ENCODE measurements at places on chromosomes 3 and 15.
A peak's percentile ranks its signal among the peaks of the same experiment; 100 is the strongest.

DNA sequence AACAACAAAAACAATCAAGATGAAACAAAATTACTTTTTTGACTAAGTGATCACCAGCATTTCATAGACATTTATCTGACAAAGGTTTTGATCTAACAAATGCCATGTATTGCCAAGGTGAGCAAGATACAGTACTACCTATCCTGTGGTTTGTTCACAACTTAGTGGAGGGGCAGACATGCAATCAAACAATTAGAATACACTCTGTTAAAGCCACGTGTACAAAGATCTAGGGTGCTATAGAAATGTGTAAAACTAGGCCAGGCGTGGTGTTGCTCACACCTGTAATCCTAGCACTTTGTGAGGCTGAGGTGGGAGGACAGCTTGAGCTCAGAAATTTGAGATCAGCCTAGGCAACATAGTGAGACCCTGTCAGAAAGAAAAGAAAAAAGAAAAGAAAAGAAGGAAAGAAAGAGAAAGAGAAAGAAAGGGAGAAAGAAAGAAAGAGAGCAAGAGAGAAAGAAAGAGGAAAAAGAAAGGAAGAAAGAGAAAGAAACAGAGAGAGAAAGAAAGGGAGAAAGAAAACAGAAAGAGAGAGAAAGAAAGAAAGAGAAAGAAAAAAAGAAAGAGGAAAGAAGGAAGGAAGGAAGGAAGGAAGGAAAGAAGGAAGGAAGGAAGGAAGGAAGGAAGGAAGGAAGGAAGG, 1.4 kb upstream of the TRIM69 start:
- no peak for DNase-seq

GRCh38 chr15:33296856-33297255, 13.9 kb upstream of the RYR3 start:
- DNase-seq: no peak

- DNase-seq: peak; percentile 40
Observed at GRCh38 chr3:99503350-99503749, 135.0 kb upstream of the COL8A1 start.

DNA sequence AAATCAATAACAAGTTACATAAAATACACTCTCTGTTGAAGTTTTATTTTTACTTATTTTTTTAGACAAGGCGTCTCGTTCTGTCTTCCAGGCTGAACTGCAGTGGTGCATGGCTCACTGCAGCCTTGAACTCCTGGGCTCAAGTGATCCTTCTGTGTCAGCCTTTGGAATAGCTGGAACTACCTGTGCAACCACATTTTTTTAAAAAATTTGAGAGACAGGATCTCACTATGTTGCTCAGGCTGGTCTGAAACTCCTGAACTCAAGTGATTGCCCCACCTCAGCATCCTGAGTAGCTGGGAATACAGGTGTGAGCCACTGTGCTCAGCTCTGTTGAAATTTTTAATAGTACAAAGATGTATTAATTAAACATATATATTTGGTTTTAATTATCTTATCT, 614.3 kb upstream of the ARRDC4 start:
- DNase-seq: no peak

- DNase-seq: no peak
Observed at GRCh38 chr15:31273258-31273941, 53.2 kb upstream of the KLF13 start.

GRCh38 chr3:9402410-9403228, 5.2 kb downstream of the SETD5 start:
- DNase-seq: peak; percentile 32

DNA sequence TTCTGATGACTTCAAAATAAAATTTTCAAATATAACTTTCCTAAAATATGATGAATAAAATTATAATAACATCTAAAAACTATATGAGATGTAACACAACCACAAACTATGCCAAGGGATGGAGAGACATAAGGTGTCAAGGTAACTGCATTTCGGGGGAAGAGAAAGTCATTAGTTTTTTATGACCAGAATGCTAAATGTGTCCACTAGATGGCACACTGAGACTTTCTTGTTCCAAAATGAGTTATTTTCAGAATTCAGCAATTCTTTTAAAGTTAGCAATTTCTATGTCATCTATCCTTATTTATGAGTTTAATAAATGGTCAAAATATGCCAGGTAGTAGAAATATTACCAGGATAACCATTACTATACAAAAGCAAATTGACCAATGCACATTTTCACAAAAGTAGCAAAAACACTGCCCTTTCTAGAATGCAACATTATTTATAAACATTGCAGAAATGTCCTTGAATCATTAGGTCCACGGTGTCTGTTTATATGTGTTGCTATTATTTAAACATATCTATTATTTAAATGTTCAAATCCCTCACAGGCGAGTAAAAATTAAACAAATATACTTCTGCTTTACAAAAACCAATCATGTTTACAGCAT, 374.2 kb downstream of the PLCL2 start:
- DNase-seq: peak; percentile 33

- DNase-seq: no peak
Observed at GRCh38 chr3:72393455-72393854, 454.8 kb downstream of the SHQ1 start.

- no peak for DNase-seq
Observed at GRCh38 chr15:99283717-99284116, 32.4 kb downstream of the LRRC28 start.

- no peak for DNase-seq
Observed at GRCh38 chr3:99972380-99973104, 141.8 kb downstream of the FILIP1L start.

GRCh38 chr3:106114220-106114619, 245.4 kb upstream of the CBLB start:
- DNase-seq: peak; percentile 58

DNA sequence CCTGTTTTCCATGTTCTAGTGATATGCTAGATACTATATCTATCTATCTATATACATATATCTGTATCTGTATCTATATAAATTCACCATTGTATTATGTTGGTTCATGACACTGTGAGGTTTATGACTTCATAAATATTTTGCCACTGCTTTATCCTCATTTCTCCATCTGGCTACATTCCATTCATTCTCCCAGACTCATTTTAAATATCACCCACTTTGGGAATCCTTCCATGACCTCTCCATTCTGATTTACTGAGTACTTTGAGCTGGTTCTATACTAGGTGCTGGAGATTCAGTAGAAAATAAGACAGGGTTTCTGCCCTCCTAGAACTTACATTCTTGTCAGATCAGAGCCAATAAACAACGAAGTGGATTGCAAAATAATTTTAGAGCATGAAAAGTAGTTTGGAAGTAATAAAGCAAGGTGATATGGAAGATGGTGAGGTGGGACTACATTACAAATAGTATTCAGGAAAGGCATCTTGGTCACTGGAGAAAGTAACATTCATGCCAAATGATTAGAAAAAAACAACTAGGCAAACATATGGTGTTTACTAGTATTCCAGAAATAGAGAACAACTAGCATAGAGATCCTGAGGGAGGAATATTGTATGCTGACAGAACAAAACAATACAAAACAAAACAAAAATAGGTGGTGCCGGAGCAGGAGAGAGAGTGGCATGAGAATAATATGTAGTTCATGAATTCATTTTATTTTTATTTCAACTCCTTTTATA, 11.6 kb upstream of the PLSCR4 start:
- DNase-seq: peak; percentile 68

- DNase-seq: no peak
Observed at GRCh38 chr3:180523040-180523439, 78.9 kb upstream of the TTC14 start.

- DNase-seq: peak; percentile 29
Observed at GRCh38 chr3:148223266-148223665, 474.4 kb upstream of the AGTR1 start.

DNA sequence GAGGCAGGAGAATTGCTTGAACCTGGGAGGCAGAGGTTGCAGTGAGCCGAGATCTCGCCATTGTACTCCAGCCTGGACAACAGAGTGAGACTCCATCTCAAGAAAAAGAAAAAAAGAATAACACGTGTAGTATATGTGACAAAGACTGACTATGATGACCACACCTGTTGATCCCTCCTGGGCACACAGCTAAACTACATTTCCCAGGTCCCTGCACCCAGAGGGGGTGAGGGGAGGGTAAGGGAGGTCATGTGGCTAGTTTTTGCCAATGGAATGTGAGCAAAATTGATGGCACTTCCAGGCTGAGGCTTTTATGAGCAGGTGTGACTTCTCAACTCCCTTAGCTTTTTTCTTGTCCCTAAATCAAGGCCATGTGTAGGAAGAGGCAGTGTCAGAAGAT, 58.2 kb downstream of the KLHL6 start:
- DNase-seq: no peak

- peak; percentile 65 for DNase-seq
Observed at GRCh38 chr3:40317061-40317855, 7.8 kb downstream of the EIF1B start.

DNA sequence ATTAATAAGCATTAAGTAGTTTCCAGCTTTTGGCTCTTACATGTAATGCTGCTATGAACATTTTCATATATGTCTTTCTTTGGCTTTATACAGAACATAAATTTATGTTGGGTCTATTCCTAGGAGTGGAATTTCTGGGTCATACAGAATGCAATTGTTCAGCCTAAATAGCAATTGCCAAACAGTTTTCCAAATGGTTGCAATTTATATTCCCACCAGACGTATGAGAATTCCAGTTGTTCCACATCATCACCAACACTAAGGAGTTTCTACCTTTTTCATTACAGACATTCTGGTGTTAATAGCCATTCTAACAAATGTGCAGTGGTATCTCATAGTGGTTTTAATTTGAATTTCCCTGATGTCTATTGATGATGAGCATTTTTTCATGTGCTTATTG, 160.1 kb upstream of the TMC3 start:
- peak; percentile 53 for DNase-seq

DNA sequence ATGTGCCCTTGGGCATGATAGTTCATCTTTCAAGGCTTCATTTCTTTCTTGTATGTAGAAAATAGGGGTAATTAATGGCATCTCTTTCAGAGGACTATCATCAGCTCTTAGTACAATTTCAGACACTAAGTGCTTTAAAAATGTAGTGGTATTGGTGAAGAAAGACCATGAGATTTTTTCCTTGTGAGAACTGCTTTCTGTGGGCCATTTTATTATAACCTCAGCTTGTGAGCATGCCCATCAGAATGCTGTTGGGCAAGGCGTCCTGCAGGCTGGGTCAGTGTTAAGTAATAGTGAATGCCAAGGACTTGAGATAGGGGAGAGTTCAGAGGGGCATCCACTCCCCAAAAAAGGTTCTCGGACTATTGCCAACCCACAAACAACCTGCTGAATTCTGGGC, 187.9 kb downstream of the GHSR start:
- DNase-seq: peak; percentile 52

DNA sequence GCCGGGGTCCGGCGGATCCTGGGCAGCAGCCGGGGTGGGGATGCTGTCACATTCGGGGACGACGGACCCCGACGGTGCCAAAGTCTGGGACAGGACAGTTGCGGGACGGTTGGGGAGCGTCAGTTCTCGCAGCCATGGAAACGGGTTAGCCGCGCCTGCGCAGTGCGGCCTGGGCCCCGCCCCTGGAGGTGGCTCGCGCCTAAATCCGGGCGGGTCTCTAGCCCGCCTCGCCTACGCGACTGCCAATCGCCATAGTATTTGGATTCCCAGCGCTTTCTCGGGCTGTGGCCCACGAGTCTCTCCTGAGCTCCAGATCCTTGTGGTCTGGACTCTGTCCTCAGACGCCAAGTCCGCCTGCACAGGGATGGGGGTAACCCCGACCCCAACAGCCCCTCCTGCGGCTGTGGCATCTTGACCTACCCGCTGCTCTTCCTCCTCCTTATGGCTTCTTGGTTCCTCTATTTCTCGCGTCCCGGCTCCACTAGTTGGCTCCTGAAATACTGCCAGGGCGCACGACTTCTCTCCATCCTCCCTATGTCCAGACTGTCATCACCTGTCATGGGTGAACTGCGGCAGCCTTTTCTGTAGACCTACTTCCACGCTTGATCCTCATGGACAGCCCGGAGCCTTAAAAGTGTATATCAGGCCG, at the start of gene ZMYND10:
TSS of gene ZMYND10 (minus strand) at position 147 of the 649 bp plus-strand sequence. CDS start 153 bp downstream, outside the sequence.
- DNase-seq: peak; percentile 43

DNA sequence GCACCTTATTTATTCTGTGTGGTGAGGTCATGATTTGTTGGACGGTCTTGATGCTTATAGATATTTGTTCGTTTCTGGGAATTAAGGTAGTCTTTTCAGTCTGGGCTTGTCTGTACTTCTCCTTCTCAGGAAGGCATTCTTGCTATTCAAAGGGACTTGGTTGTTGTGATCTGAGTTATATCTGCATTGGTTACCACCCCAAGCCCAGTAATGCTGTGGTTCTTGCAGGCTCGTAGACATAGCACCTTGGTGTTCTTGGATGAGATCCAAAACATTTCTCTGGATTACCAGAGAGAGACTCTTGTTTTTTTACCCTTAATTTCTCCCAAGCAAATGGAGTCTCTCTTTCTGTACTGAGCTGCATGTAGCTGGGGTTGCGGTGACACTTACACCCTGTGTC, 128.0 kb upstream of the CBLB start:
- no peak for DNase-seq

DNA sequence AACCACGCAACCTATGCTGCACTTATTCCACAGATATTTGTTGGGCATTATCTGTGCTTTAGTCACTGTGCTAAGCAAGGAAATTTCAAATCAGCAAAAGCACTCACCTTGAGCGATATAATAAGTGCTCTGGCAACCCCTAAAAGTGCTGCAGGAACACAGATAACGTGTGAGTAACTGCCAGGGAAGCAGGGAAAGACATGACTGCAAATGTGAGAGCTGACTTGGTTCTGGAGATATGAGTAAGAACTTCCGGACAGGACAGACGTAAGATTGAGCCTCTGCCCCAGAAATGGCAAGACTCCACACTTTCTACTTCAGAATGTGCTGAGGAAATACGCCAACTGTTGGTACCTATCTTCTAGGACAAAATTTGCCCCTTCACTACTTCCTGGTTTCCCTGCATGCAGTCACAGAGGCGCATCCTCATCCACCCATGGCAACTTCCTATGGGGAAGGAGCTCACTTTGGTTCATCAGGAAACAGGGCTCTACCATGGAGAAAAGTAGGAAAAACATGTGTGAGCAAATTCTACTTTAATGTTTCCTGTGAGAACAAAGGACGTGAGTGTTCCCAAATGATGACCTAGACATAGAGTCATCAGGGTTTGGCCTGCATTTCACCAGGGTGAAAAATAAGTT, 41.7 kb downstream of the AQP9 start:
- no peak for DNase-seq

DNA sequence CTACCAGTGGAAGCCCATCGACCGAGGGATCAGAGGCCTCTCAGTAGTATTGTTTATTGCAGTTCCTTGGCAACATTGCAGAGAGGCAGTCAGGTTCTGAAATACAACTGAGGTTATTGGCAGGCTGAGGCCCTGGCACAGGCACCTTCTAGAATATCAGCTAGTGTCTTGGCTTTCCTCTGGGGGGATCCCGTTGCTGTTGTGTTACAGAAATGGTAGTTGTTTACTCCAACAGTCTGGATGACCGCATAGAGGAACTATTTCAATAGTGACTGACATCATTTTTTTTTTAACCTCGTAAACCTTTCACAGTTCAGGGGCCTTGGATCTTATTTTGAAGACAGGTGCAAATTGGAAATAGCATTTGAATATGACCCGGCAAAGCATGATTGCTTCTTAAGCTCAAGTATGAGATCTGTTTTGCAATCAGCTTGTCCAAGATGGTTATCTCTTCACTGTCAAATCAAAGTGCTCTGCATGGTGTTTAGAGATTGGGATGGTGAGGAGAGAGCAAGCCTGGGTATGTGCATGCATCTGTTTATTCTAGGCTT, 63.9 kb downstream of the PGPEP1L start:
- no peak for DNase-seq

Data from fibroblast of upper back skin (primary cell).